ENCODE measurements at places on chromosomes 12 and 14.

DNA sequence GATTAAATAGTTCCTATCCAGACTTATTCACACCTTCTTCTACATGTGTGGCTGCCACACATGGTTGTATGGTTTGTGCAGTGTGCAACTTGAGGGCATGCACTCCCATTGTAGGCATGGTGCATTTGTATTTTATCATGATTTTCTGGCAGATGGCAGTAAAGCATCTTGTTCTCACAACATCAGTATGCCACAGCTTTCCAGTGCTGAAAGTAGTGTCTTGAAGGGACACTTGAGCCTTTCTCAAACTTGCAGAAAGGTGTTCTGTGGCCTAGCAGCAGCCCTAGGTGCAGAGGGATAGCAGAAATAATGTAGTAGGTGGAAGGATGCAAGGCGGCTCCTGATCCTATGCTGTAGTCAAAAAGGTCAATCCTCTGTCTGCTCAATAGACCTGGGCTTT is 72.9 kb downstream of the LMNTD1 start:
- DNase-seq, result no peak

GRCh38 chr12:56158926-56159461 is 835 bp downstream of the MYL6 start:
- DNase-seq, result peak; percentile 58

DNA sequence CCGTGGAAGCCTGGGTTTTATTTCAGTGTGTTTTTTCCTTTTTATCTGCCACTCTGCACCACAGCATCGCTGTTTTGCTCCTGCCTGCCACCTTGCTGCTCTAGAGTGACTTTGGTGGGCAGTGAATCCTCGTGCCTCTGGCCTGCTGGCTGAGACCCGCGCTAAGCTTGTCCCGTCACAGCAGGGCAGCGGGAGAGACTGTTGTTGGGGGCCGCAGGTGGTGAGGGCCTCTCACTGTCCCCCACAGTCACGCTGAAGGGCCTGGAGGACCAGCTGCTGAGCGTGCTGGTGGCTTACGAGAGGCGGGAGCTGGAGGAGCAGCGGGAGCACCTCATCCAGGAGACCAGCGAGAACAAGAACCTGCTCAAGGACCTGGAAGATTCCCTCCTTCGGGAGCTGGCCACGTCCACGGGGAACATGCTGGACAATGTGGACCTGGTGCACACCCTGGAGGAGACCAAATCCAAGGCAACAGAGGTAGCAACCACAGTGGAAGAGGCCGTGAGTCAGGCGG is 55.2 kb downstream of the CCDC92 start:
- DNase-seq, result no peak

- no peak for DNase-seq
Measured at GRCh38 chr12:53965281-53966084, 7.4 kb upstream of the HOXC11 start.

DNA sequence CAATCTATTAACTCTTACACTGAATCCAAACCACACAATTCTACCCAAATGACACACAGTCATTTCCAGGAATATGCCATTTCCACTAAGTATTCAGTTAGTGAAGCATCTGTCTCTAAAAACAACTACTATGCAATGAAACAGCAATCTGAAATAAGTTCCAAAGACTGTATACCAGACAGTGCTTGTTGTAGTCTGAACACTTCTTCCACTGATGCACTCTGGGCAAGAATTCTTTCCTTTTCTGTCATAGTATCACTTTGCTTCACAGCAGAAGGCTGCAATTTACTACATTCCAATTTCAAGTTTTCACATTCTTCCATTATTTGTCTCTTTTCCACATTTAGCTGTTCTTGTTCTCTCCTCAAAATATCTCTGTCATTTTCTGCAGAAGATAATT is 25.8 kb downstream of the TRIP11 start:
- no peak for DNase-seq

DNA sequence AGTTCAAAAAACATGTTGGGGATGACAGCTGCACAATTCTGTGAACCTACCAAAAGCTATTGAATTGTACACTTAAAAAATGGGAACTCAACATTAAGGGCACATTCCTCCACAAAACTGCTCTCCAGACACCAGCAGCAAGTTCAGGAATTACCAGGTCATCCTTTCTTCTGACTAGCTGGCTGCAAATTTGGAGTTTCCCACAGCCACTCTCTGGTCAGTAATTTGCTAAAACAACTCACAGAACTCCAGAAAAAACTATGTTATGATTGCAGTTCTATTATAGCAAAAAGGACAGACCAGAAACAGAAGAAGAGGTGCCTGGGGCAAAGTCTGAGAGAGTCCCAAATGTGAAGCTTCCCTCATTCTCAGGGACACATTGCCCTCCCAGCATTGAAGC is 20.1 kb upstream of the PLEKHD1 start:
- no peak for DNase-seq

DNA sequence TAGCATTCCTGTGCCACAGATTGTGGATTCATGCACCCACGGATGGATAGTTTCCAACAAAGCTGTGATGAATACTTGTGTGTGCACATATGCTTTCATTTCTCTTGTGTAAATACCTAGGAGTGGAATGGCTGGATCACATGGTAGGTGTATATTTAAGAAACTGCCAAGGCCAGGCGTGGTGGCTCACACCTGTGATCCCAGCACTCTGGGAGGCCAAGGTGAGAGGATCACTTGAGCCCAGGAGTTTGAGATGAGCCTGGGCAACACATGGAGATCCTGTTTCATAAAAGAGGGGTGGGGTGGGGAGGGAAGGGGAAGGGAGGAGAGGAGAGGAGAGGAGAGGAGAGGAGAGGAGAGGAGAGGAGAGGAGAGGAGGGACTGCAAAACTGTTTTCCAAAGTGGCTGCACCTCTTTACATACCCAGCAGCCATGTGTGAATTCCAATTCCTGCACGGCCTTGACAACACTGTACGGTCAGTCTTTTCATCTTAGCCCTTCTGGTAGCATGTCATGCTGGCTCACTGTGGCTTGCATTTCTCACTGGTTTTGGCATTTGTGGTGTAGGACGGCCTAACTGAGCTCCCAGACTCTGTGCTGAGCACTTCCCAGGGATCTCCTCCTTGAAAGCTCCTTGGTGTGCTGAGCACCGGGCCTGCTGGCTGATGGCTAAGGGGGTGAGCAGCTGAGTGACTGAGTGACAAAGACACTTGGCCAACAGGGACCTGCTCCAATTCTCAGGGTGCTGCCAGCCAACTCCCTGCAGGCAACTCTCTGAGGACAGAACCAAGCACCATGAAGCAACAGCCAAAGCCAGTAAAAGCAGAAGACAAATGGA is 27.9 kb downstream of the SYNE3 start:
- no peak for DNase-seq

DNA sequence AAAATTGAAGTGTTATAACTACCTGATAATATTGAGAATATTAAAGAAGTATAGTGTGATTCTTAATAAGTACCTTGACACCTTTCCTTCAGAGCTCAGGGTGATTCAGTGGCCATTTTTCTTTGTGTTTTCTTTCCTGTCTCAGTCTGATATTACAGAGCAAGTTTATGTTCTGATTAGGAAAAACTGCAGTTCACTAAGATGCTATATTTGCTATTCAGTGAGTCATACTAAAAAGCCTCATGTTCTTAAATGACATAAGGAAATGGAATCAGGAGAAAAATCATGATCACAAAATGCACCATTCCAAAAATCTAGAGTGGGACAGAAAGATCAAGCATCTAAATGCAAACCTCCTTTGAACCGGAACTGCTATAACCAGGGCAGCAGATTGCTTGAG is 390.6 kb upstream of the ATP2B1 start:
- no peak for DNase-seq

GRCh38 chr12:9066755-9067423 is 48.8 kb downstream of the A2M start:
- no peak for DNase-seq

DNA sequence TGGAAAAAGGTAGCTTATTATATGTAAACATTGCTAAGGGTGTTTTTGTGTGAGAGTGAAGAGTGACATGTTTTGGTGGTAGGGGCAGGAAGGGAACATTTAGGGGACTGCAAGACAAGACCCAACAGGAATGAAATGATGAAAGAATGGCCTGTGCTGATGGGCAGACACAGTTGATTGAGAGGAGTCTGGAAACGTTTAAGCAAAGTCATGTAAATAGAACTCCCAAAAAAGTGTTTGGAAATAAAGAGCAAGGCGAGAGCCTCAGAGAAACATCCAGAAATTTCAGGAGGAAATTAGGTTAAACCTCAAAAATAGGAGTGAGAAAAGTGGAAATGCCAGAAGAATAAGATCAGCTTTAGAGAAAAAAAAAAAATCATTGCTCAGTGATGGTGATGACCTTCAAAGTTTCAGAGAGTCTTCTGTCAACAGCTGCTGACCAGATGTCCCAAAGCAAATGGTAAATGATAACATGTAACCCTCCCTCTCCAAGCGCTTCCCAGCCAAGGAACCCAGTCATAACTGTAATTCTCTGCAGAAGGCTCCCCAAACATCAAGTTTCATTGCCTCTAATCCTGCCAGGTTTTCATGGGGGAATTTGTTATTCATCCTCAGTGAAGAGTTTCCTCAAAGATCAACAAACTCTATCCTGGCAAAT is 223.2 kb upstream of the FAR2 start:
- DNase-seq, result no peak

DNA sequence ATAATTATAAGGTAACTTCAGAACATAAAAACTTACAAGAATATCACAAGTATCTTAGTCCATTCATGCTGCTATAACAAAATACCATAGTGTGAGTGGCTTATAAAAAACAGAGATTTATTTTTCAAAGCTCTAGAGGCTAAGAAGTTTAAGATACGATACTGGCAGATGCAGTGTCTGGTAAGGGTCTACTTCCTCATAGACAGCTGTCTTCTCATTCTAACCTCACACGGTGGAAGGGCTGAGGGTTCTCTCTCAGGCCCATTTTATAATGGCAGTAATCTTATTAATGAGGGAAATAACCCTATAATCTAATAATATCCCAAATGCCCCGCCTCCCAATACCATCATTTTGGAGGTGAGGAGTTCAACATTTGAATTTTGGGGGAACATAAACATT is 23.7 kb upstream of the OSBPL8 start:
- no peak for DNase-seq

DNA sequence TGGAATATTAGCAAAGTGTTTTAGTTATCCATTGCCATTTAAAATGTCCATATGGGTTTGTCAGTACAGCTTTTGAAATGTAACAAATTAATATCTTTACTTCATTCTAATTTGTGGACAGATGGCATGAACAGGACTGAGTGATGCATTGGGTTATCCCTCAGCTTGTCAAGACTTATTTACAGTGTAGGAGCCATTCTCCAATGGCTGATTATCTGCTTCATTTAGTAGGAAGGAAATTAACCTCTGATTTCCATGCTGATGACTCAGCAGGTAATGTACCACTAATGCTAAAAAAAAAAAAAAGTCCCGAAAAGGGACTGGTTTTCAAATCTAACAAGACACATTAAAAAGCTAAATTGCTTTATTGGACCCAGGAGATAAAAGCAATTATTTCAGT is 1149.0 kb upstream of the USP15 start:
- no peak for DNase-seq

- DNase-seq, result no peak
Measured at GRCh38 chr14:87748558-87748957, 244.4 kb downstream of the GALC start.

- no peak for DNase-seq
Measured at GRCh38 chr14:103169954-103170353, 46.7 kb downstream of the TNFAIP2 start.

DNA sequence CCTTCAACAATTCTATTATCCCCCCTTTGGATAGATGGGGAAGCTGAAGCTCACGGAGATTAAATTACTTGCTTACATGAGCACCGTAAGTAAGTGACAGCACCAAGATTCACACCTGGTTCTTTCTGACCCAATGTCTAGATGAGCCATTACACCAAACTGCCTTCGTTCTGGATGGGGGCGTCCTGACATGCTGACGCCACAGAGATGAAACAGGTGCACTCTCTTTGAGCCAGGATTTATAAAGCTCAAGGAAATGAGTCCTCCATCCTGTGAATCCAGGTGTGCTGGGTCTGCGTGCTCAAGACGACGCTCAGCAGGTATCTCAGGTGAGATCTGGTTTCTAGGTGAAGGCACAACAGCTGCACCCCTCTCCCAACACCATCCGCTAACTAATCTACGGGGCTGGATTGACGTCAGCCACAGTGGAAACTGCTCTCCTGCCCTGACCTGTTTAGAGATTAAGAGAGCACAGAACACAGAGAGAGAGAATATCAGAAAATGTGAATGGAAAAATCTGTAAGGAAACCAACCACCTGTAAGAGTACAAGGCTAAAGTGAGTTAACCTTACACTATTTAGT is 61.6 kb downstream of the KSR2 start:
- DNase-seq, result peak; percentile 65

DNA sequence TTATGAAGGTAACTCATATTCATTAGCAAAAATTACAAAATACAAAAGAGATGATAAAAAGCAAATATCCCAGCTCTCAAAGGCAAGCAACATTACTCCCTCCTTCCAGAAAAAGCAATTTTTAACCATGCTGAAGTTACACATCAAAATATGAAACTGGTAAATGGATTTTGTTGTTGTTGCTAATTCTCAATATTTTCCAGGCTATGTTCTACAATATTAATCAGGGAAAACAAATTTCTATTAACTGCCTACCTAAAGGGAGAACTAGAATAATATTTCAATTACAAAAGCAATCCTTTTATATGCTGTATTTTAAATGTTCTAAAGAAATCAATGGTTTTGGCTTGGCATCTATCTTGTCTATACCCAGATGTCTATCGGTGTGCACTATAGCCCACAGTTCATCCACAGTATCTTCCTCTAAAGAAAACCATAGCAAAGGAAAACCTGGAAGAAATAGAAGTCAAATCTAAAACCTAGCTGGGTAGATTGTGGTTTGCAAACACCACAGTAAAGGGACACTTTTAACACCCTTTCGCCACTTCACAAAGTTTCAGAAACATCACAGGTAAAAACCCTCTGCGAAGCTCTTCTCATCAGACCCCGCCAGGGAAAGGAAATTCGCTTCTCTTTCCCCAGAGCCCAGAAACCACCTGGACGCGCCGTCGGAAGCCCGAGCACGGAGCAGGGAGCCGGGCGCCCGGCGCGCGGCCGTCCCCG is 32.0 kb downstream of the TC2N start:
- no peak for DNase-seq
